Immature natural killer cell (primary cell): ENCODE measurements at places on chromosomes 12 and 14. TPM values are rescaled to one million over a fixed set of nuclear protein-coding genes. Genes with fewer than 3 reads are reported as not detected.

- no peak for DNase-seq
Measured at GRCh38 chr14:100618763-100619320, 31.6 kb upstream of the BEGAIN start.

GRCh38 chr12:4273652-4274395 lies at the start of gene CCND2:
CCND2 (plus strand) TSS chr12:4273762; CDS start chr12:4274041, 279 bp downstream.
- peak; percentile 80 for DNase-seq

- DNase-seq = no peak
Measured at GRCh38 chr14:22370084-22370847, 218.8 kb downstream of the DAD1 start.

The SSTR1 gene
- polyA plus RNA-seq = not detected

The SALL2 gene
- polyA plus RNA-seq = 0.80 TPM
